ENCODE measurements at places on chromosomes 6 and 20. TPM values are rescaled to one million over a fixed set of nuclear protein-coding genes. Genes with fewer than 3 reads are reported as not detected.

DNA sequence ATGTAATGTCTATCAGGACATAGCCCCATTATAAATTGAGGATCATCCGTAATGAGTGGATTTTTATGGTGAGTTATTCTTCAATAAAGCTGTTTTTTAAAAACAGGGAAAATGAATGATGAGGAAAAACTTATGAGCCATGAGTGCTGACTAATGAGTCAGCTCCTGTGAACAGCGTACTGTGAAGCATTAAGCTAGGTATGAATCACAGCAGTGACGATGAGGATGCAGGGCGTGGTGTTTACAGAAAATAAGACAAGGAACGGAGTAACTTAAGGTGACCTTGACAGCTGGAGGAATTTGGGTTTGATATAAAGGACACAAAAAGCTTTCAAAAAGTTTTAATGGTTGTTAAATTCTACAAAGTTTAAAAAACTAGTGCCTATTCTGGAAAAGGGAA lies 96.3 kb downstream of the FOXF2 start:
- peak; percentile 80 for DNase-seq
- no peak overlapping the region for H3K4me3 ChIP-seq
- H3K27me3 ChIP-seq = no peaks in the 10 kb centered on the region
- H3K36me3 ChIP-seq = no peaks in the 10 kb centered on the region

PRR18 gene
- not detected for total RNA-seq

DNA sequence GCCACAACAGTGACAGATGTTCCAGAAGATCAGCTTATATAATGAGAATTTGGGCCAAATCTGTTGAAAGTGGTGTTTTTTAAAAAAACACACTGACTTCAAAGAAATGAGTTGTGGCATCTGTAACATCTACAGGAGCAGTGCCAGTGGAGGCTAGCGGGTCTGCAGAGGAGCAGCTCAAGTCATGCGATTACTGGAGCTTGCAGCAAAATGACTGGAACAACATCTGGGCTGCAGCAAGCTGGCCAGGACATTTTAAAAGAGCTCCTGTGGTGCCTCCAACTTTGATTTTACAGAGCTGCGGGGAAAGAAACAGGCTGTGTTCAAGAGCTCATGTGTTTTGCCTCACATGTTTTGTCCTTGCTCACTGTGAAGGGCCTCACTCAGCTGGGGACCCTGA lies 57.2 kb downstream of the TBX18 start:
- no peak overlapping the region for H3K4me3 ChIP-seq
- no peak overlapping the region for H3K27ac ChIP-seq
- no peaks in the 10 kb centered on the region for H3K36me3 ChIP-seq
- H3K27me3 ChIP-seq = no peaks in the 10 kb centered on the region
- H3K4me1 ChIP-seq = no peaks in the 10 kb centered on the region

DNA sequence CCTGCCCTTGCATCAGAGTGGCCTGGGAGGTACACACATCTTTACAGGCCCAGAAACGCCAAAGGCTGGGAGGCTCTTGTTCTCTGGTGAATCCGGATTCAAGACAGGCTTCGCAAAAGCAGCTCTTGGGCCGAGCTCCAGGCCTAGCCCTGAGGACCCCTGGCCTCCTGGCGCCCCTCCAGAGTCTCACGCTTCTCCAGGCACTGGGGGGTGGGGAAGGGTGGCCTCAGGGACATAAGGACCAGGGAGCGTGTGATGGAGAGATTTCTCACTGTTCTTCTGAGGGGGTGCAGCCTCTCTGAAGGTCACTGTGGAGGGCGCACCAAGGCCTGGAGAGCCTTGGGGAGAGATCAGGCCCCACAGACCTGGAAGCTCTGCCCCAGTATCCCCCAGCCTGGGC lies 349.2 kb downstream of the ZFAND3 start:
- H3K27ac ChIP-seq = no peak overlapping the region
- H3K27me3 ChIP-seq = no peaks in the 10 kb centered on the region
- no peak overlapping the region for H3K4me3 ChIP-seq
- H3K4me1 ChIP-seq = no peaks in the 10 kb centered on the region

GRCh38 chr20:33034115-33034514 lies 2.7 kb downstream of the BPIFB6 start:
- H3K27me3 ChIP-seq = peaks cover 30% of the 10 kb centered on the region
- DNase-seq = no peak
- no peak overlapping the region for H3K27ac ChIP-seq
- H3K4me1 ChIP-seq = no peaks in the 10 kb centered on the region
- H3K4me3 ChIP-seq = no peak overlapping the region
- no peaks in the 10 kb centered on the region for H3K36me3 ChIP-seq

MAP7 gene
- 35.5 TPM for total RNA-seq

DNA sequence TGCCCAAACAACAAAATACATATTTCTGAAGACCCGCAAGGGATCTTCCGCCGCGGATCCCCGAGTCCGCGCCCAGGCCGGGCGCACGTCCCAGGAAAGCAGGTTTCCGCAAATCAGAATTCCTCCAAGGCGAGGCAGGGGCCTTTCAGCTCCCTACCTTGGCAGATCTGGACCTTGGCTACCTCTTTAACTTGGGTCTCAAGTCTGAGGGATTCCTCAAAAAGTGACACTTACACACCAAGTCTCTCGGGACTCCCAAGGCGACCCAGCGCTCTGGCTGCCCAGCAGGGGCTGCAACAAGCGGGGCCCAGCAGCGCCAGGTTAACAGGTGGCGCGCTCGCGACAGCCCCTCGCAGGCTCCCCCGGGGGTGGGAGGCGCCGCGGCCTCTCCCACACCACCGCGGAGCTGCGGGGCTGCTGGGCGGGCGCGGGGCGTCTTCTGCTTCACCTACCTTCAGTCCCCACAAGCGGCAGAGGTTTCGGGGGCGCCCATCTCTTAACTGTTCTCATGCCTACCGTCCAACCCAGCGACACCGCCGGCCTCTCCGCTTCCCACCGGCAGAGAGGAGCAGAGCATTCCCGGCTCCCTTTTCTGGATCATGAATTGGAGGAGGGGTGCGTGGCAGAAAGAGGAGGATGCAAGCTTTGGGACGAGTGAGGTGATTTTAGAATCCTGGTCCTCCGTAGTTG lies 414 bp downstream of the SIM1 start:
- H3K4me1 ChIP-seq = no peaks in the 10 kb centered on the region
- H3K36me3 ChIP-seq = no peaks in the 10 kb centered on the region
- H3K27me3 ChIP-seq = no peaks in the 10 kb centered on the region
- DNase-seq = no peak

MAFB gene
- total RNA-seq = 0.22 TPM

KHDC1L gene
- 5.4 TPM for total RNA-seq

- H3K4me3 ChIP-seq = no peak overlapping the region
- H3K36me3 ChIP-seq = no peaks in the 10 kb centered on the region
- no peak for DNase-seq
- H3K27ac ChIP-seq = no peak overlapping the region
Observed at GRCh38 chr20:7879883-7880282, 60.4 kb downstream of the HAO1 start.

Measured in HCT116 (cell line).